Neural progenitor cell (in vitro differentiated cells): ENCODE measurements at places on chromosomes 7 and 10.

- no peak for DNase-seq
These were observed 410.5 kb downstream of the PAXIP1 start for GRCh38 chr7:154592388-154592787.

DNA sequence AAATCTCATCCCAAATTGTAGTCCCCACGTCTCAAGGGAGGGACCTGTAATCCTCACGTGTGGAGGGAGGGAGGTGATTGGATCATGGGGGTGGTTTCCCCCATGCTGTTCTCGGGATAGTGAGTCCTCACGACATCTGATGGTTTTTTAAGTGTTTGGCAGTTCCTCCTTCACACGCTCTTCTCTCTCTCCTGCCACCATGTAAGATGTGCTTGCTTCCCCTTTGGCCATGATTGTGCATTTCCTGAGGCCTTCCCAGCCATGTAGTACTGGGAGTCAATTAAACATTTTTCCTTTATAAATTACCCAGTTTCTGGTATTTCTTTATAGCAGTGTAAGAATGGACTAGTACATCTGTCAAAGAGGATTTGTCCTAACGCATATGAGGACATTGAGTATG is 59.5 kb downstream of the RGS10 start:
- no peak for DNase-seq

- DNase-seq: peak; percentile 11
These were observed 2.1 kb downstream of the PRKG1 start for GRCh38 chr10:51076299-51076841.

DNA sequence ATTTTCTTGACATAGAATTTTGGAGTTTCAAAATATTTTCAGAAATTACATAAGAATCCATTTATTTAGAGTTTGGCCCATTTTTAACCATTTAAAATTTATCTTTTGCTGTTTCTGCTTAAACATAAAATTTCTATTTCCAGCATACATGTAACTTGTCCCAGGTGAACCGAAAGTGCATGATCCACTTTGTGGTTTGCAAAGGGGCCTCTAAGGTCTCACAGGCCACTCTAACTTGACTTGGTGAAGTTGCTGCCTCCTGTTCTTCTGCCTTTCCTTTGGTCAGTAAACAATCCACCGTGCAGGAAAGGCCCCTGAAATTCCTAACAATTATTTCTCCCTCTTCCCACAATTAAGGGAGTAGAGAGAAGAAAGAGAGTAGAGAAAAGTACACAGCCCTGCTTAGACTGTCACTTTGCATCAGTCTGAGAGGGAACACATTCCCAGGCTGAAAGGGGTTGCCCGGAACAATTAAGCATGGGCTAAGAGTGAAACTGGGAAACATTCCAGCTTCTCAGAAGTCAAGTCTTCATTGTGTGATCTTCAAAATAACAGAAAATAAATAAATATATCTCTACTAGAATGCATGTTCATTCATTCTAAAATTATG is 79.5 kb upstream of the SEMA3A start:
- peak; percentile 81 for DNase-seq

- DNase-seq: peak; percentile 9
These were observed 581 bp upstream of the GLCCI1 start for GRCh38 chr7:7967886-7968543.

- peak; percentile 20 for DNase-seq
These were observed 36.7 kb upstream of the BTBD16 start for GRCh38 chr10:122234416-122234815.

GRCh38 chr7:142414915-142415314 is 157.1 kb upstream of the PRSS58 start:
- no peak for DNase-seq

GRCh38 chr7:145729691-145730090 is 386.9 kb upstream of the CNTNAP2 start:
- no peak for DNase-seq

DNA sequence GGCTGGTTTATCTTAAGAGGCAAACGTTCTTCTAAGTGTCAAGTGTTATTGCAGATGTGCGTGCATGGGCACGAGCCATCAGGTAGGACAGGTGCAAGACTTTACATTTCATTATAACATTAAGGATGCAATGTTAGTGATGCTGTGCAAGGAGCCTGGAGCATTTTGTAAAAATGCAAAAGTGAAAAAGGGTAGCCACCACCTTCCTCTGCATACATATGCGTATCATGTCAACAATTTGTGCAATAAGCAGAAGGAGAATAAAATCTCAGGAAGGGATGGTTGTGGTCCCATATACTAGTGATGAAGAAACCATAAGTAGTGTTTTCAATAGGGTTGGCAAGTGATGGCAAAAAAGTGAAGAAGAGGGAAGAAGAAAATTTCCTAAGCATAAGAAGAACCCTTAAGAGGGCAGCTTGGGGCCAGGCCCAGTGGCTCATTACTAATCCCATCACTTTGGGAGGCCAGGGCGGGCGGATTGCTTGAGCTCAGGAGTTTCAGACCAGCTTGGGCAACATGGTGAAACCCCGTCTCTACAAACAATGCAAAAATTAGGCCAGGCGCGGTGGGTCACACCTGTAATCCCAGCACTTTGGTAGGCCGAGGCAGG is 7.5 kb downstream of the PIK3AP1 start:
- no peak for DNase-seq

- no peak for DNase-seq
These were observed 13.9 kb downstream of the MGAM2 start for GRCh38 chr7:142125256-142125955.

DNA sequence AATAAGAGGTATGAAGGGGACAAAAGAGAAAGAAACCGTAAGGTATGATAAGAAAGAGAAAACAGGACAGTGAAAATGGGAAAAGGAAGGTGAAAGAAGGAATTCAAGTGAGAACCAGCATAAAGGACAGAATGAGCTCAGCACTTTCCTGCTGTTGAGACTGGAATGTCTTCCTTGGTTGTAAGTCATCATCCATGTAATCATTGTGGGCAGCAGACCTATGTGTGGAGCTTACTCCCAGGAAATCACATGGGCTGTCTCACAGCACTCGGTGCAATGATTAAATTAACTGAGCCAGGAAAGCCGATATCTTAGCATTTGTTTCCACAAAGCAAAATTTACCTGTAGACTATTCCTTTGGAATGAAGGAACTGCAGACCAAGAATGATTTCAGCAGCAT is 118.1 kb downstream of the PRKCQ start:
- no peak for DNase-seq

- peak; percentile 40 for DNase-seq
These were observed 1.5 kb downstream of the PDLIM1 start for GRCh38 chr10:95289003-95289920.

GRCh38 chr7:156318926-156319325 is 321.6 kb upstream of the RNF32 start:
- no peak for DNase-seq

- DNase-seq: no peak
These were observed 12.2 kb upstream of the GIMAP7 start for GRCh38 chr7:150502519-150502918.

- no peak for DNase-seq
These were observed 75.0 kb upstream of the GPR22 start for GRCh38 chr7:107394831-107395230.

GRCh38 chr7:149772956-149773434 is 393 bp downstream of the ZNF467 start:
- DNase-seq: peak; percentile 60

GRCh38 chr10:4291990-4292389 is 507.0 kb upstream of the KLF6 start:
- no peak for DNase-seq

- no peak for DNase-seq
These were observed 26.5 kb downstream of the RNF32 start for GRCh38 chr7:156667110-156667426.
